HFFc6 (cell line): ENCODE measurements at places on chromosomes 12 and 14. TPM values are rescaled to one million over a fixed set of nuclear protein-coding genes. Genes with fewer than 3 reads are reported as not detected.

DNA sequence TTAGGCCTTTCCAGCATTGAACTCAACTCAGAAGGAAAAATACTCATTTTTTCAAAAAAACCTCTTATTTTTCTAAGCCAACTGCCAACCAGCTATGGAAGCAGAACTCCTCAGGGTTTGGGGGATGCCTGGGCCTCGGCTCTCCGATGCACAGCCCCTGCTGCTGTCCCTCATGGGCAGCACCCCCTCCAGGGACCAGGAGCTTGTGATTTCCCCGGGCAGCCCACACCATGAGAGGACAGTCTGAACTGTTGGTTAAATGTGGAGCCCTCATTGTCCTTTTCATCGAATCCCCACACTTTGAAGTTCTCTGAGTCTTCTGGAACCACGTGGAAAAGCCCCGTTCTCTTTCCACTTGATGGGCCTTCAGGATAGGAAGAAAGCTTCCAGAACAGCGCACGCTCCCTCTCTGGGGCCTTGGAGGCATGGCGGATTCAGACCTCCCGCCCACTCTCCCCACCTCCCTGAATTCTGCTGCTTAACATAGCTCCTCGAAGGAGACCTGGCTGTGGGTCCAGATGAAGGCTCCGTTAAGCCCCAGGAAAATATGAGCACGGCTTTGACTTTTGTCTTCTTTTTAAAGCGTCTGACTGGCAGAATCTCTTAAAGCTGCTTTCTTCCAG is 156.6 kb downstream of the CALM1 start:
- DNase-seq: no peak

DNA sequence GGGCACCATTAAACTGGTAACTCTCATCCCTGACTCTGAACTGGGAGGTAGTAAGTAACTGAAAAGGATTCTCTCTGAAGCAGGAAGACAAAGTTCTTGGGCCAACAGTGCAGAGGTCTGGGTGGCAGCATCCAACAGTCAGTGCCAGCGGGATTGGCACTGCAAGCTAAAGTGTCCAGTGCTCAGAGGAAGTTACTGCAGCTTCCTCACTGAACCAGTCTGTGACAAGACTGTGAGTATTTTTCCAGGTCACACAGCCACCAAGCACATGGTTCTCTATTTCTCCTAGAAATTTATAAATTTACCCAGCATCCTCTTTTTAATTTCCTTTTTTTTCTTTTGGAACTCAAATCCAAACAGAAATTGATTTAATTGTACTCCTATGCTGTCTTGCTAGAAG is 81.6 kb upstream of the FAR2 start:
- DNase-seq: no peak

DNA sequence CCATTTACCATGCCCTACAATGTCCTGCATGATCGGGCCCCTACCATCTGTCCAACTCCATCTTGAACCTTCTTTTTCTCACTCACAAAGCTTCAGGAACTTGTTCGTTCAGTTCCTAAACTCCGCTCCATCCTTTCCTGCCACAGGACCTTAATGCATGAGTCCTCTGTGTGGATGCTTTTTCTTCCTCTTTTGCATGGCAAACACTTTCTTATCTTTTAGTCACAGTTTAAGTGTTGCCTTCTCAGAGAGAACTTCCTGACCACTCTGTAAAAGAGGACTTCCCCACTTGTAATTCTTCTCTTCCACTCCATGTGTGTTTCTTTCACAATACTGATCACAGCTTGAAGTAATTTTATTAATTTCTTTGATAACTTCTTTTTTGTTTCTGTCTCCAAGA is 54.4 kb upstream of the ETV6 start:
- no peak for DNase-seq

GRCh38 chr12:51320311-51320694 is 3.7 kb downstream of the BIN2 start:
- DNase-seq: no peak

DNA sequence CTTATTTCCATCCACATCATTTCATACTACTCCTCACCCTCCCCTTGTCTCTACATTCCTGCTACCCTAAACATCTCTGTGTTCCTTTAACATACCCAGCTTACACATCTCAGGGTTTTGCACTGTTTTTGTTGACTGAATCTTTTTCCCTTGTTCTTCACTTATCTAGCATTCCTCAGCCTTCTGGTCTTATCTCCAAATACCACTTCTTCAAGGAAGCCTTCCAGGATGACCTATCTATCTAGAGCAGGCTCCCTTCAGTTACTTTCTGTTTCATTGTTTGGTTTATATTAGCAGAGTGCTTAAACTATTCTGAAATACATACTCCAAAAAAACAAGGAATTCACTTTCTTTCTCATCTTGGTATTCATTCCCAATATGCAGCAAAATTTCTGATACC is 353.1 kb downstream of the NAV3 start:
- DNase-seq: no peak

GRCh38 chr12:29907461-29907860 is 123.7 kb upstream of the TMTC1 start:
- no peak for DNase-seq

DNA sequence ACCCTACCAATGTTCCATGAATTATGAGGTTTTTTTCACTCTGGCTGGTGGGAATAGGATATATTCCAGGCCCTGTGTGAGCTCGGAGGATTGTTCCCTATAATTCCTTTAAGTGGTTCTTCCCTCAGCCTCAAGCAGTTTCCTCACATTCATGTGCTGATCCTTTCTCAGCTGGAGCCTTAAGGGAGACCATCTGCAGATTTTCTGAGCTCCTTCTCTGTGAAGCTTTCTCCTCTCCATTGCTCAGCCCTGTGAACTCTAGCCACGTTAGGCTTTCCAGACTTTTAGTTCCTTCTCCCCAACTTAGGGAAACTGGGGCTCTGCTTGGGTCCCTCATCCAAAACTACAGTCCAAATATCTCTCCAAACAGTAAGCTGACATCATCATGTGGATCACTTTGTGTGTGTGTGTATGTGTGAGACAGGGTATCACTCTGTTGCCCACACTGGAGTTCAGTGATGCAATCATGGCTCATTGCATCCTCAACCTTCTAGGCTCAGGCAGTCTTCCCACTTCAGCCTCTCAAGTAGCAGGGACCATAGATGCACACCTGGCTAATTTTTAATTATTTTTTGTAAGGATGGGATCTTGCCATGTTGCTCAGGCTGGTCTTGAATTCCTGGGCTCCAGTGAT is 219.5 kb upstream of the OTX2 start:
- DNase-seq: no peak

DNA sequence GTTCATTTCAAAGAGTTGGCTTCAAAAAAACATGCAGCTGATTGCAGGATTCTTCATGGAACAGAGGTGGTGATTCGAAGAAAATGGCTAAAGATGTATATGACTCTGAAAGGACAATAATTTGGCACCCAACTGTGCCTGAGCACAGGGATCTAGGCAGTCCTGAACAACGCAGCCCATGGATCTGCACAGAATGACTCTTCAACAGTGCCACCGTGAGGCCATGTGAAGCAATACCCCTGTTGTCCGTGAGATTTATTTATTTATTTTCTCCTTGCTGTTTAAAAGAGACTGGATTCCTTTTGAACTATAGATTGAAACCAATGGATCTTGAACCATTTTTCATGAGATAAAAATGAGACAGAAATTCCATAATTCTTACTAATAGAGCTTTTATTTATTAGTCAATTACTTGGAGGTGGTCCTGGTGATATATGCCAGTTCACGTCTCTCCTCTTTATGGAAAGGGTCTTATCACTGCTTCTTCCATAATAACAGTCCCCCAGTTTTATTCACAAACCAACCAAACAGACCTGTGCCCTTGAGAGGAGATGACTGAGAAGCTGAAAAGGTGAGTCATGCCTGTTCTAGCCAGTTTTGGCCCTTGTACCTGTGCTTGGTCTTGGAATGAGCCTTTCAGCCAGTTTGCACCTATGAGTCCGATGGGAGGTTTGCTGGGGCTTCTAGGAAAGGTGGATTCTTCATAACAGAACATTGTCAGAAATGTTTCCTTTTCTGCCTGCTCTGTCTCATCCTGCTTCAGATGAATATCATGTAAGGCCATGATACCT is 1598.3 kb downstream of the AACS start:
- DNase-seq: peak; percentile 1

DNA sequence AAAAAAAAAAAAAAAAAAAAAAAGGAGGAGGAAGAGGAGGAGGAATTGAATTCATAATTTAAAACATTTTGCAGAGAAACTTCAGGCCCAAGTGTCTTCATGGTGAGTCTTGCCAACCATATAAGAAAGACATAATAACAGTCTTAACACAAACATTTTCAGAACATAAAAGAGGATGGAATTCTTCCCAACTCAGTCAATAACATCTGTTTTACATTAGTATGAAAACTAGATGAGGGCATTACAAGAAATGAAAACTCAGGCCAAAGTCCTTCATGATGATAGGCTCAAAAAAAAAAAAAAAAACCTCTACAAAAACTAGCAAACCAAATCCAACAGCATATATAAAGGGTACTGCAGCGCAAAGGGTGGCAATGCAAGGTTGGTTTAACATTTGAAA is 151.6 kb downstream of the FOXA1 start:
- DNase-seq: no peak

GRCh38 chr14:61492474-61492873 is 171.1 kb downstream of the PRKCH start:
- no peak for DNase-seq

GRCh38 chr14:55302367-55303124 is 31.3 kb downstream of the FBXO34 start:
- no peak for DNase-seq

DNA sequence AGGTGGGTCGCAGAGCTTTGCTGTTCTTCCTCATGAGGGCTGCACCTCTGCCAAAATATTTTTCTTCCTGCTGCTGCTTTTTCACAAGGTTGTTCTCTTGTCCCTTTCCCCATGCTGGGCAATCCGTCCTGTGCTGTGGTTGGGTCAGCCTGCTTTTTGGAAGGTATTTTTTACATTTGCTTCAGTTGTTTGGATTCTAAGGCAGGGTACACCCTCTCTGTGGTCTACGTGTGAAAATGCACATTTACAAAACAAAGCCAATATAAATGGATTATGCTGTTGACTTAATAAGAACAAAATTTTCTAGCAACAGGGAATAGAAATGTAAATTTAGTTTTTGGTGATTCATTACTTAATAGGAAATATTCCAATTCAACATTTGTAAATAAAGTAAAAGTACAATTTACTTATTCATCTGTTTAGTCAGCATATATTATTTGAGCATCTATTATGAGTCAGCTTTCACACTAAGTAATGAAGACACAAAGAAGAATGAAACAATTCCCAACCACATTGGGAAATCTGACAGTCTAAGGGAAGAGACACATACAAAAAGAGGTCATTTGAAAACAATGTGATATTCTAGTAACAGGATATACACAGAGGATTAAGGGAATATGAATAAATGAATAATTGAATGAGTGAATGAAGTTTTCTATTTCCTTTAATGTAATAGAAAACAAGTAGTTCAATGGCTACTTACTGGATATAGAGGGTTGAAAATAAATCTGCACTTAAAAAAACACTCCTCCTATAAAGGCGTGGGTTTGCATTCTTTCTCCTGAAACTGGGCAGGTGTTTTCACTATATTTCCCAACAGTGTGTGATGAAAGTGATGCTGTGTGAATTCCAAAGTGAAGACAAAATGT is 94.6 kb upstream of the PRICKLE1 start:
- no peak for DNase-seq

GRCh38 chr12:131725503-131725902 is 14.6 kb downstream of the SFSWAP start:
- no peak for DNase-seq

- DNase-seq: no peak
Measured at GRCh38 chr12:77352946-77353345, 287.6 kb upstream of the E2F7 start.

DNA sequence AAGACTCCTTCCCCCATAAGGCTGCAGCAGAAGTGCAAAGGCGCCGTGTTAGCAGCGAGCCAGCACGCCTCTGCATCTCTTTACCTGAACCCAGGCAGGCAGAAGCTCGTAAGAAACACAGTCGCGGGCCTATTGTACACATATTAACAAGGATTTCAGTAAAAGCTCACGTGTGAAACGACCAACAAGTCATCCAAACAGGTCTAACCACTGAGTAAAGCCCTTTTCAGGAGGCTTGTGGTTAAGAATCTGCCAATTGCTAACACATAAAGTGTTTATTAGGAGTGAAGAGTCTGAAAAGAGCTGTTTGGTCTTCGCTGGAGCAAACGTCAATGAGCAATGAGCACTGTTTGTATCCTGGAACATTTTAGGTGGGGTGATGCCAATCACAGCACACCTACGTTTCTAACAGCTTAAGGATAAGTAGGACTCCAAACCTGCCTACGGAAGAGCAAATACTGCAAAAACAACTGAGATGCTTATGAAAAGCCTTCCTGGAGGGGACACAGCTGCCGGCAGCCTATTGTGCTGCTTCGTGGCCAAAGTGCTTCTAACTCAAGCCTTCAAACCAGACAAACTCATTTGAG is 43.1 kb downstream of the PRKAB1 start:
- no peak for DNase-seq

GRCh38 chr14:36755756-36756155 is 94.1 kb downstream of the PAX9 start:
- DNase-seq: no peak

GRCh38 chr12:22860926-22861325 is 236.0 kb downstream of the ETNK1 start:
- no peak for DNase-seq

DNA sequence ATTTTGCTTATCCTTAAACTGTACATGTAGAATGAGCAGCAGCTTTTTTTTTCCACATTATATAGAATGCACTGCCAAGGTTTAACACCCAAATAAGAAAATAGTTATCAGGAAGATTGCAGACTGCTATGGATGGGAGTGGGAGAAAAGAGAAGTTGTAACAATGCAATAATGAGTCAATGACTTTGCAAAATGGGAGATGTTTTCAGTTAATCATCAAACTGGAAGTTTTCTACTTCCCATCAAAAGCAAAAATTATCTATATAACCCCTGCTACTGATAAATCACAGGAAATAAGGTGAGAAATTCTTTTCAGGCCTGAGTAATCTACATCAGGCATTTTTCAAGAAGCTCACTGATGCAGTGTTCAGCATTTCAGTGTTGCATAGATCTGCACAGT is 309.1 kb downstream of the GXYLT1 start:
- DNase-seq: no peak

- DNase-seq: no peak
Measured at GRCh38 chr14:99908653-99909250, 115.5 kb downstream of the EML1 start.

DNA sequence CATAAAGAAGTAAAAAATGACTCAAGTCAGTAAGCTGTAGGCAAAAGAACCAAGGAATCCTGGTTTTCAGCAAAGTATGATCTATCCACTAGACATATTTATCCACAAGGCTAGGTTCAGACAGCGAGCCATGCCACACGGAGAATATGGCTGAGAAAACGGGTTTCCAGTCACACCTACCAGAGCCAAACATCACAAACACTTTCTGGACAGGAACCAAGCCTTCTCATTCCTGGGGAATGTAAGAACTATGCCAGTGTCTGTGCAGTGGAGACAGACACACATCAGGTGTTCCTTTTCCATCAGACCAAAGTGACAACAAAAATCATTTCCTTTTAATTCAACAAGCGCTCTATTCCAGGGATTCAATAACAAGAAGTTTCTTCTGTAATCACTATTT is 41.1 kb downstream of the AREL1 start:
- DNase-seq: peak; percentile 66

Gene NCKAP5L
- 25.1 to 35.6 TPM (median 33.0 TPM) in 3 replicates for total RNA-seq

Gene CD69
- total RNA-seq: not detected in 3 replicates

Gene SRGAP1
- total RNA-seq: 33.1 to 41.6 TPM (median 36.8 TPM) in 3 replicates

Gene ANO2
- total RNA-seq: 0.30 TPM in 1 of 3 replicates, not detected in the others

Gene EMP1
- total RNA-seq: 217 to 351 TPM (median 244 TPM) in 3 replicates

Gene KRT75
- total RNA-seq: not detected in 3 replicates

Gene PRB2
- not detected in 3 replicates for total RNA-seq

Gene SERPINA3
- total RNA-seq: not detected in 2 replicates

Gene NGB
- not detected in 3 replicates for total RNA-seq

Gene GPRC5A
- total RNA-seq: 182 to 315 TPM (median 188 TPM) in 3 replicates

Gene TPPP2
- total RNA-seq: not detected in 3 replicates

Gene PTPRR
- total RNA-seq: 0.35 to 1.1 TPM (median 1.0 TPM) in 3 replicates

Gene KLHDC1
- total RNA-seq: 0.97 to 1.4 TPM (median 1.1 TPM) in 3 replicates

Gene GALNT9
- not detected in 3 replicates for total RNA-seq
